ENCODE measurements at places on chromosomes 2 and 18.

GRCh38 chr18:62152844-62153243, 34.0 kb downstream of the PIGN start:
- no peak for DNase-seq

DNA sequence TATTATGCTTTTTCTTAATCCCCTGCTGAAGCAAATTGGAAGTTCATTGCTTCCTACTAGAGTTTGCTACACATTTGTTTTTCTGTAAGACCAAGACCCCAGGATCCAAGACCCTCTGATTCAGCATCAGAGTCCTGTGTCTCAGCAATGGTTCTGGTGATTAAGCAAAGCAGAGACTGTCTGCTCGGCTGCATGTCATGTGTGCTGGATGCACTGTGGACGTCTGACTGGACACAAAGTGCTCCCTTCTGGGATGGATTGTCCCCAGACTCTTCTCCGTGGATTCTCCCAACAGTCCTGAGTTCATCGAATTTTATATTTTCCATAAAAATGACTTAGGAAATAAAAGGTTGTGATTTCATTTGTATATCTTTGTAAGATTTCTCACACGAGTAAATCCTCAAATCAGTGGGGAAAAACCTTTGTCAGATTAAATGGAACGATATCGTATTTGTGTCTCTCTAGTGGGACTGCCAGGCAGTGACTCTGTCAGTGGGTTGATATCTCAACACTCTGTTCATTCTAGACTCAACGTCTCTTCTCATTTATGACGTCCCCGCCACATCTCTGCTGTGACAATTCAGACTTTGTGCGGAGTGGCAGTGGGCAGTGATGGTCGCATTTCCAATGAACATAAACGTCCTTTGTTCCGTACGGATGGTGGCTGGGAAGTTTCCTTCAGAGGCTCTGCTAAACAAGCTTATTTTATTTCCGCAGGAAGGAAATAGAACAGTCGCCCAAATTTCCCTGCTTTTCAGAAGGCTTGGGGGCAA, 58.6 kb downstream of the NCAPH start:
- no peak for DNase-seq

- DNase-seq, result no peak
Observed at GRCh38 chr2:10078704-10079265, 1.4 kb downstream of the CYS1 start.

- DNase-seq, result no peak
Observed at GRCh38 chr2:26533661-26534060, 55.7 kb upstream of the OTOF start.

DNA sequence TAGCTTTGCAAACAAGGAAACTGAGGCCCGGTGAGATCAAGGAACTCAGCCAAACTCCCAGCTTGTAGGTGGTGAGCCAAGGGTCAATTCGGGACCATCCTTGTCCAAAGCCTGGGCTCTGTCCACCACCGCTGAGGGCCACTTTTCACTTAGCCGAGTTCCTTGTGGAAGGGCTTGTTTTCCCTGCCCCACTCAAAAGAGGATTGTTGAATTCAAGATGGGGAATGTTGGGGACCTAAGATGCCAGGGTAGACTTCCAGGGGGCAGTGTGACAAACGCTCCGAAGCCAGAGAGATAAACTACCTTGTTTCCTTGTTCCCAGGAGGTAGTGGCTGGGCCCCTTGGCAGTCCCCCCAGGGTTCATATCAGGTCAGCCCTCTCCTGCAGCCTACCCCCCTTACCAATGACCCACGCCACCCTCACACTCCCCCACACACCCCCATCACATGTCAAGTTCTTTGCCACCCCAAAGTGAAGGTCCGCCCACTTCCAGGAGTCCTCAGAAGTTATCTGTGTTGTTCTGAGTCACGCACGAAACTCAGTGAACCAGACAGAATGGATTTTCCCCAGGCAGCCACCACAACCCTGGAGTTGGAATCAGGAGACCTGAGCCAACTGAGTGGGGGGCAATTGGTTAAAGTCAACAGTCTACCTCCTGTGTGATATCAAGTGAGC, 10.3 kb upstream of the ATOH8 start:
- DNase-seq, result no peak

- no peak for DNase-seq
Observed at GRCh38 chr2:63776382-63776781, 65.3 kb upstream of the UGP2 start.

GRCh38 chr18:9965711-9966624, 52.2 kb downstream of the VAPA start:
- no peak for DNase-seq

DNA sequence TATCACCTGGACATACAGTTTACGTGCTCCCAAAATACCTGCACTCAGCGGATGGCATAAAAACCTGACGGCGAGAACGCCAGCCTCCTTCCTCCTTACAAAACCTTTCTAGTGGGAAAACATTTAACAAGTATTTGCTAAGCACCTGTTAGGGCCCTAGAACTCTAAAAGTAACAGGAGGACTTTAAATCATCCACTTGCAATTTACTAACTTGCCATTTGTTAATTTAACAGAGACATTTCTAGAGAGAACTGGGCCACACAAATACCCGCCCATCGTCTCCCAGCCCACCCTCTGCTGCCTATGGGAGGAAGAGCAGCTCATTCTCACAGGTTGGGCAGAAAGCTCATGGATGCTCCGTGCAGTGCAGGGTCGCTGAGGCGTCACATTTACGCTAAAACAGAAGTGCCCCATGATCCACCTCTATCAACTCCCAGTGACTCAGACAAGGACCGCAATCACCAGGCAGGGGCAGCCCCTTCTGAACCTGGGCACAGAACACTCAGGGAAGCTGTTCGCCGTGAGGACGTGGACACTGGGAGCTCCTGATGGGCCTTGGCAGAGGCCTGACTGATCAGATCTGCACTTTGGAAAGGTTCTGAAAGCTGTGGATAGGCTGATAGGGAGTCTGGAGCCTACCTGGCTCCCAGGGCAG, 106.9 kb downstream of the HDAC4 start:
- DNase-seq, result no peak

DNA sequence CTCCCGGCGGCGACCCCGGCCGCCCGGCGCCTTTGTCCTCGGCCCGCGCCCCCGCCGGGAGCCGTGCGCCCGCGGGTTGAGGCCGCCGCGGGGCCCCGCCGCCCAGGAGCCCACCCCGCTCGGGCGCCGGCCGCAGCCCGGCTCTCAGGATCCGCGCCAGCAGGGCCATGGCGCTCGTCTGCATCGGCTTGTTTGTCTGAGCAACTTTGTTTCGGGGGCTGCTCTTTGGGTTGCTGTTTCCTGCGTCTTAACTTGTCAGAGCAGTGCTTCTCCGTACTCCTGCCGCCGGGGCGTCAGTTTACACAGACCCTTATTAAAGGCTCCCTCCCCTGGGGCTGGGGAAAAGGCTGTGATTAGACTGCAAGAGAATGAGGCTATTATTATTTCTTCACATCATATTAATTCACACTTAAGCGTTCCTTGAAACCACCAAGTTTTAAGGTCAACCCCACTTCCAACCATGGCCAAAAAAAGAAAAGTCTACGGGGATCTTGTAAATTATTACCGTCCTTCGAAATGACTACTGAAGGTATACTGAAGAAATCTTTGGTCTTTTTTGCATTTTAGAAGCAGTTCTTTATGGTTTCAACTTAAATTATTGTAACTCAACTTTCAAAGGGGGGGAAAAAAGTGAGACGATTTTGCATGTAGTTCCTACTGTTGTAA, at the start of gene CYP27C1:
TSS of gene CYP27C1 (minus strand) at position 198 of the 666 bp plus-strand sequence. CDS start at position 169, 29 bp downstream.
- DNase-seq, result no peak

Data from stimulated activated CD8-positive, alpha-beta memory T cell treated with anti-CD3 and anti-CD28 coated beads, Interleukin-2, amount 100 ng/mL, for 1 hour (primary cell).